ENCODE measurements at places on chromosomes 5 and 9.

GRCh38 chr5:175336781-175337180 lies 107.2 kb downstream of the DRD1 start:
- DNase-seq, result no peak

DNA sequence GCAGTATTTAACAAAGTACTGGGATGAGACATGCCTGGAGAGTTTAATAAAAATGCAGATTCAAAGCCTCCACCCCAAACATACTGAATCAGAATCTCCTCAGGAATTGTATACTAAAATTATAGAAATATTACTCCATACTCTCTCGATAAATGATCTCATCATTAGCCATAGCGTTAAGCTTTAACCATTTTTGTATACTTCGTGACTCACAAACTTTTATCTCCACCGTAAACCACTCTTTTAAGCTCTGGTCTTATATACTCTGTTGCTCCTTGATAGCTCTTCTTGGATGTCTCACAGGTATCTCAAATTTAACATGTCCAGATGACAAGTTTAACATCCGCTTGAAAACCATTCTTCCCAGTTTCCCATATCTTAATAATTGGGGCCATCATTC lies 327.8 kb downstream of the ADGRV1 start:
- no peak for DNase-seq

GRCh38 chr5:110854200-110854599 lies 115.4 kb downstream of the SLC25A46 start:
- DNase-seq, result no peak

- DNase-seq, result no peak
These were observed 695.5 kb downstream of the SLCO4C1 start for GRCh38 chr5:101600614-101601013.

GRCh38 chr5:33321026-33321425 lies 119.7 kb upstream of the TARS1 start:
- no peak for DNase-seq

GRCh38 chr5:137320056-137321045 lies 178.8 kb downstream of the SPOCK1 start:
- no peak for DNase-seq

DNA sequence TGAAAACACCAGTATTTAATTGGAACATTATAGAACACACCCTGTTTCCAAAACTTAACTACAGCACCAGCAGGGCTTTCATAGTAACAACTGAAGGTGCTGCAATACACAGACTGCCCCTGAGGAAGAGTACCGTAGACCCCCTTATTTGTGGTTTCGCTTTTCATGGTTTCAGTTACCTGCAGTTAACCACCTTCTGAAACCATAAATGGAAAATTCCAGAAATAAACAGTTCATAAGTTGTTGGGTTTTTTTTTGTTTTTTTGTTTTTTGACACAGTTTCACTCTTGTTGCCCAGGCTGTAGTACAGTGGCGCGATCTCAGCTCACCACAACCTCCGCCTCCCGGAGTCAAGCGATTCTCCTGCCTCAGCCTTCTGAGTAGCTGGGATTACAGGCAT lies 9.5 kb upstream of the GLDC start:
- DNase-seq, result no peak

- DNase-seq, result no peak
These were observed 31.0 kb downstream of the PCDHGC5 start for GRCh38 chr5:141519605-141520565.

DNA sequence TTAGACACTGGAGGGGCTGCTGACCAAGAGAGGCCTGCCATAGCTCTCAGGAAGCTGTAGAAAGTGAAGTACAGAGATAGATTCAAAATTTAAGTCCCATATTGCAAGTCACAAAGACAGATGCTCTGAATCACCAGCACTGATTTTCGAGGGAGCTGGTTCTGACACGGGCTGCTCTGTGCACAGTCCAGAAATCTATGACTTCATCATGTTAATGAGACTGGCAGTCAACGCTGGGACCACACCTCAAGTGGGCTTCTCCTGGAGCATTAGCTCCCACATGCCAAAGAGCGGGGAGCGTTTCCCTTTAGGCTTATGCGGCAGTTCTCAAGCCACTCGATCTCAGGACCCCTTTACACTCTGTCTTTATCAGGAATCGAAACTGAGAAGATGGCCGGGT lies 34.2 kb upstream of the FAT2 start:
- DNase-seq, result no peak

- DNase-seq, result no peak
These were observed 143.6 kb upstream of the PITX1 start for GRCh38 chr5:135177591-135177990.

GRCh38 chr9:102428305-102428704 lies 566.8 kb upstream of the CYLC2 start:
- DNase-seq, result no peak

- no peak for DNase-seq
These were observed 35.5 kb upstream of the LRRTM2 start for GRCh38 chr5:138910546-138911185.

GRCh38 chr9:122096620-122097415 lies 3.7 kb upstream of the TTLL11 start:
- no peak for DNase-seq

DNA sequence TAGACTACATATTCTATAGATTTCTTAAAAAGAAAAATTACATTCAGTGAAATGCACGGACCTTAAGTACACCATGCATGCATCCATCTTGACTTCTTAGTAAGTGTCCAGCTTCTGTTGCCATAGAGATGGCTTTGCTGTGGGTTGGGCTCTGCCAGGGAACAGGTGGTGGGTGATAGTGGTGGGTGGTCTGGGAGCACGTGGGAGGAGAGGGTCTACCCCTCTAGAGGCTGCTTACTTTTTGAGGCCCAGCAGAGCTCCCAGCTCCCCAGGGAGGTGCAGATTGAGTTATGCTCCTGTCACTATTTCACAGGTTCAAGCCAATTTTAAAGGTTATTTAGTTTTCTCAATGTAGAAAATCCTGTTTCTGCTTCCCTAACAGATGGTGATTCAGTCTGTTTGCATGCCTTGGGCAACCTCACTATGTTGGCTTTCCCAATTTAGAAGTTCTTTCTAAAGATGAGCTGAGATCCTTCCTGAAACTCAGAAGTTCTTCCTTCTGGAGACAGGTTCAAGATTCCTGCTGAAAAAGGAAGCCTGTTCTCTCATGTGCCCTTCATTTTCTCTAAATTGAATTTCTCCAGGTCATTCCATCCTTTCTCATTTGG lies 107.4 kb upstream of the LHFPL2 start:
- no peak for DNase-seq

DNA sequence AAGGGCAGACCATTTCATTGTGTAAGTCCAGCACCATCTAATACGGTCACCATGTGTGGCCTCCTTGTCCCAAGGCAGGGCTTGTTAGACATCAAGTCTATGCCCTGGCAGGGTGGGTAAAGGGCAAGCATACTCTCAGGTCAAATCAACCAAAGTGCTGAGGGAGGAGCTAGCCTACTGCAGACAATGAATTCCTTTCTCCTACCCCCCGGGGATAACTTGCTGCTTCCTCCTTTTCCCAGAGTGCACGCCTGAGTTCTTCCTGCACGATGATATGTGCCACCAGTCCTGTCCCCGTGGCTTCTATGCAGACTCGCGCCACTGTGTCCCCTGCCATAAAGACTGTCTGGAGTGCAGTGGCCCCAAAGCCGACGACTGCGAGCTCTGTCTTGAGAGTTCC lies 71.4 kb downstream of the RFK start:
- no peak for DNase-seq

GRCh38 chr5:137560420-137560819 lies 61.3 kb upstream of the SPOCK1 start:
- DNase-seq, result no peak

DNA sequence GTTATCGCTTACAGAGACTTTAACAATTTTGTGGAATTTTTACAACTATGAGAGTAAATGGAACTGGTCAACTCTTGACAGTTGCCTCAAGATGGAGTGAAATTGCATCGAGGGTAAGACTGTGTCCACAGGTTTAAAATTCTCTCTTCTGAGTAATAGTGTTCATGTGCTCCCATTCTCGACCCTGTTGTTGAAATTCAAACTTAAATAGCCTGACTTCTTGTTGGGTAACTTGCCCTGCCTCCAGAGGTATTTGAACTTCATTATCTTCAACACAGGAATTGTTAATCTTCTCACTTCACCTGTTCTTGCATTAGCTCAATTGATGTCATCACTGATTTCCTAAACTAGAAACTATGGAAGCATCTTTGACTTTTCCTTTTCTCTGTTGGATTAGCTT lies 77.5 kb downstream of the PIP5K1B start:
- no peak for DNase-seq

DNA sequence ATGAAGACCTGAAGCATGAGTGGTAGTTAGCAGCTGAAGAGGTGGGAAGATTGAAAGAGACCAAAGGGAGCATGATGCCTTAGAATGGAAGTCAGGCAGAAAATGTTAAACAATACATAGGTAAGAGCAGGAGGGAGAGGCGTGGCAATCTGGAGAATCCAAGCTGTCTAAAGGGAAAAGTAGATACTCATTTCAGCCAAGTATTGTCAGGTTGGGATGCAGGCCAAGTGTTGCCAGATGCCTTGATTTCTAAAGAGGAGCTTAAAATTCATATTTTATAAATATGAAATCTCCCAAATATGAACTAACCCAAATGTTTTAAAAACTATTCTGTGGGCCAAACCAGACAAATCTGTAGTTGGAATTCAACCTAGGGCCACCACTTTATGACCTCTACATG lies 4.2 kb downstream of the PAM start:
- no peak for DNase-seq

DNA sequence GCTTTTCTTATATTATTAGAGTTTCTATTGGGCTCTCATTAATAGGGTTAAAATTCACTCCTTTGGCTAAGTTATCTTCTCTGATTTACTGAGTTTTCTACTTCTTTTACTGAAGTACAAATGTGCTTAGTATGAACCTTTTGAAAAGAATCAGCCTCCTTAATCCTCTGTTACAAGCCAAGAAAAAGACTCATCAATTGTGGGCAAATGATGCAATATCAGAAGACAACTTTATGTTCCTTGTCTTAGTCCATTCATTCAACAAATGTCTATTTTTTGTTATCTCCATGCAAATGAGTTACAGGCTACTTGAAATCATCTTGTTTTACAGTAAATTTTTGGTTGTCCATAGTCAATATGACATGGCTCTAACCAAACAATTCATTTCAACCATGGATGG lies 40.3 kb downstream of the SNCAIP start:
- no peak for DNase-seq

DNA sequence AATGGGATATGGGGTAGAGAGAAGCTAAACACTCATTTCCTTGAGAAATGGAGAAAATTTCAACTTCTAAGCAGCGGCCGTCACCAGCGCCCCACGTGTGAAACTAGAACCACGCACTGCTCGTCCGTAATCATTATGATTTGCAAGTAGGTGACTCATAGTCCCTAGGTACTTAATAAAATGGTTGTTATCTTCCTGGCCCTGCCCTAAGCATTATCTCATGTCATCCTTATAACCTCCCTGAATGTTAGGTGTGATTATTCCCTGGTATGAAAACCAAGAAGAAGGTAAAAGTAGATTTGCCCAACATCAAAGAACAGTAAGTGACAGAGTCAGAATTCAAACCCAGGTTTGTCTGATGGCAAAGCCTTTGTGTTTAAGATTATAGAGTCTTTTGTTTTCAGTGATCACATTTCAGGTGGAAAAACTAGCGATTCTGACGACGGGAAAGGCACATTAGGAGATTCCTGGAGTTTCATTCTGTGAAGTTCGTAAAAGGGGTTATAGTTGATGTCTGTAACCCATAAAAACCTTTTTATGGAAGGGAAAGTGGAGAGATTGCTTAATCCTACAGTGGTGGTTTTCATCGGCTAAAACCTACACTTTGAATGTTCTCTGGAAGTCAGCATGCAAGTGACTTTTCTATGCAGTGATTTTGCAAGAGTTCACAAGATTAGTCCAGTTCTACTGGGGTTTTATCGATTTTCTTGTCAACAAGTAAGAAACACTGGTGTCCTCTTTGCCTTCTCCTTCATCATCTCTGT lies 202.9 kb upstream of the WWC1 start:
- DNase-seq, result no peak

DNA sequence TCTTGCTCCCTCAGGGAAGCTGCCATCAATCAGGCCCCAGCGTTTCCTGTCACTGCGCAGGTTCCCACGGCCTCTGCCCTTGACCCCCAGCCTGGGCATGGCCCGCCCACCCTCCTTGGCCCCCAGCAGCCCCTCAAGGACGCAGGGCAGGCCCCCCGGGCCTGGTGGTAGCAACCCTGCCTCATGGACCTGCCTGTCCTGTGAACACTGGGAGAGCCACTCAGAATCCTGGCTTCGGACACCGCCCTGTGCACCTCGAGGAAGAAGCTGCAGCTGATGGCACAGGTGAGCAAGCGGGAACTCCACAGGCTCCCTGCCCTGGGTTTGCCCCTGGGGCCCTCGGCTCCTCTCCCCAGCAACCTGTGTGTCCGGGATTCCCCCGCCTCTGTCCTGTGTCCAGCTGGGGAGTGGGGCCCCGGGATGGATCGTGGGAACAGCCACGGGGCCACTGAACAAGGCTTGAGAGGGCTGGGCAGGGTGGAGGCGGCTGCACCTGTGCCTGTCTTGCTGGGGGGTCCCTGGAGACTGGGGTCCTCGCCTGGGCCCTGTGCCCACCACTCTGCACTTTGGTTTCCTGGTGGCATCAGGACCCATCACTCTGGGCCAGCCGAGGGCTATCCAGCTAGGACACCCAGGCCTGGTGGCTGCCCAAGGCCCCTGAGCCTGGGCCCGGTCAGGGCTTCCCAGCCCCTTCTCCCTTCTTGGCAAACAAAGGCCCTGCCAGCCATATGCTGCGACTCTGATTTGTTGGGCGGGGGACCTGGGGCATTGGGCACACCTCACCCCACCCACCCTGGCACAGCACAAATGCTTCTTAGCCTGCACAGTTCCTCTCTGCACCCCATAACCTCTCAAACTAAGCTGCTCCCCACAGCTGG lies 33.5 kb upstream of the EGFL7 start:
- DNase-seq, result no peak

GRCh38 chr9:89444925-89445765 lies 52.8 kb downstream of the SEMA4D start:
- no peak for DNase-seq

- no peak for DNase-seq
These were observed 92.7 kb upstream of the TNC start for GRCh38 chr9:115210699-115211098.

GRCh38 chr9:99955606-99956005 lies 49.2 kb downstream of the STX17 start:
- DNase-seq, result no peak

- no peak for DNase-seq
These were observed 46.2 kb upstream of the TUSC1 start for GRCh38 chr9:25724424-25724823.

- DNase-seq, result no peak
These were observed 8.0 kb upstream of the OR13C3 start for GRCh38 chr9:104544644-104545043.

GRCh38 chr9:134229466-134230091 lies 65.2 kb upstream of the RNU6ATAC start:
- DNase-seq, result no peak

DNA sequence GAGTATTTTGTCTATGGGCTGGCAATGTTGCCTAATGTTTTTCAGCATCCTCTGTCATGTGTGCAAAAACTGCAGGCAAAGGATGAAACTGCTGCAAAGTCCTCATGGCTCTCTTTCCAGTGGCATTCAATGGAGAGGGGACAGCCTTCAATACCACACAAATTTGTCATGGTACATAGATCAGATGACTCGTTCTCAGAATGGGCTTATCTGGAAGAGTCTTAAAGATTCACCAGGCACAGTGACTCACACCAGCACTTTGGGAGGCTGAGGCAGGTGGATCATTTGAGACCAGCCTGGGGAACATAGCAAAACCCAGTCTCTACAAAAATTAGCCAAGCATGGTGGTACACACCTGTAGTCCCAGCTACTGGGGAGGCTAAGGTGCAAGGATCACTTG lies 5.3 kb downstream of the CDKN2AIPNL start:
- no peak for DNase-seq

- no peak for DNase-seq
These were observed 193.5 kb upstream of the HAPLN1 start for GRCh38 chr5:83914199-83914598.

GRCh38 chr5:64958757-64959391 lies 190.1 kb downstream of the CWC27 start:
- no peak for DNase-seq

Data from right forelimb (tissue), 1 donor.